ENCODE measurements at places on chromosomes 16 and 17.

DNA sequence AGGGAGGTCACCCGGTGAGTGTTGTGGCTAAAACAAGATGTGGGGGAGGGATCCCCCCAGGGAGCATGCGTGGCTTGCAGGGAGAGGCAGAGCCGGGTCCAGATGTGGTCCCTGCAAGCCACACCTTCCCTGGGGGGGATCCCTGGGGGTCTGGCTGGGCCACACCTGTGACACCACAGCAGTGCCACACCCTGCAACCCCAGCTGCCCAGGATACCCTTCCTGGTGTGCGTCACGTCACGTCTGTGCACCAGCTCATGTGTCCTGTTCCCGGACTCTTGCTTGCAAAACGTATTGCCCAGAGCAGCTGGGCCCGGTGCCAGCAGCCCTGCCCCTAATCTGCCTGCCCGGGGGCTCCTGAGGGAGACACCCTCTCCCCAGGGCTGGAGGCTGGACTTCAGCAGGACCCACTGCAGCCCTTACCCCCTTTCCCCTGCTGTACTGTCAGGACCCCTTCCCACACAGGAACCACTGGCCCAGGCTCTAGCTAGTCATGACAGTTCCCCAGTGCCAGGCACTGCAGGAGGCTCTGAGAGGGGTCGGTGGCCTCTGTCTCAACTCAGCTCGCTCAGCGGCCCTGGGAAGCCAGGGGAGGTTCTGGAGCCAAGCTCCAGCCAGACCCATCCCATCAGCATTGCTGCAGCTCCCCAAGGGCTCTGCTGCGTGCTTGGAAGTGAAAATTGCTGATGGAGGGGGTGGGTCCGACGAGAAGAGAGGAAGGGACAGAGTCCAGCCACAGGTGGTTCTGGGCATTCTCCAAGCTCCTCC lies 25.8 kb upstream of the ACSF3 start:
- no peak for DNase-seq

GRCh38 chr17:50467855-50468303 lies 801 bp downstream of the CHAD start:
- DNase-seq: no peak

GRCh38 chr17:6352016-6352415 lies 82.9 kb downstream of the AIPL1 start:
- no peak for DNase-seq

GRCh38 chr17:48961516-48962233 lies 6.7 kb downstream of the GIP start:
- no peak for DNase-seq

- DNase-seq: no peak
Measured at GRCh38 chr16:87582216-87582965, 19.9 kb upstream of the JPH3 start.

GRCh38 chr17:81833921-81834830 lies 674 bp downstream of the PPP1R27 start:
- no peak for DNase-seq

- no peak for DNase-seq
Measured at GRCh38 chr16:22692034-22692433, 121.9 kb upstream of the HS3ST2 start.

GRCh38 chr16:4360538-4361021 lies 9.5 kb upstream of the PAM16 start:
- no peak for DNase-seq

Data from SK-N-MC (cell line).